Activated naive CD4-positive, alpha-beta T cell (primary cell): ENCODE measurements at places on chromosomes 1 and 21.

DNA sequence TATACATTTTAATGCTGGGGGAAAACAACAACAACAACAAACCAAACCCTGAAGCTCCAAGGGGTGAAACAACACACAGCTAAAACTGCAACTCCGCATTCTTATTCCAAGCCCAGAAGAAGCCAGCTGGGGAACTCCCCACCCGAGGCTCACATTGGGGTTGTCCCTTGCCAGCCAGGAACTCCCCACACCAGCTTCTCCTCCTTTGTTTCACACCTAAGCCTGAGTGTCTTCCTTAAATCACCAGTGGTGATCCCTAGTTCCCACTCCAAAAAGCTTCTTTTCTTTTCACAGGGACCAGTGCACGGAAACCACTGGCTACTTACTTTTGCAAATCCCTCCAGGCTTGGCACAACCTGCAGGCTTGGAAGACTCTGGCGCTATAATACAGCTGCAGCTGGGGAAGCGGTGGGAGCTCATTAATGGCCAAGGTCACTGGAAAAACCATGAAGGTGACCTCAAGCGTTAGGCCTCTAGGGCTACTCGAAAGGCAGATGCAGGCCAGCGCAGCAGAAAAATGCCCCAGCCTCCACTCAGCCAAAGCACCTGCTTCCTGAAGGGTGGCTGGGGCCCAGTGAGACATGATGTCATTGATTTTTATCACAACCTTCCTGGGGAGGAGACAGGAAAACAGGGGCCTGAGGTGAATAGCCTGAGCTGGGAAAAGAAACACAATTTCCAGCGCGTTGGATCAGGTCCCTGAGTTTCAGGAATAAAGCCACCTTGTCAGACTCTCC is 40.1 kb downstream of the TLR5 start:
- no peak for DNase-seq

GRCh38 chr1:184017306-184017705 is 20.2 kb downstream of the COLGALT2 start:
- DNase-seq: no peak

- DNase-seq: no peak
These were observed 145.3 kb downstream of the TNFSF18 start for GRCh38 chr1:172905452-172905851.

DNA sequence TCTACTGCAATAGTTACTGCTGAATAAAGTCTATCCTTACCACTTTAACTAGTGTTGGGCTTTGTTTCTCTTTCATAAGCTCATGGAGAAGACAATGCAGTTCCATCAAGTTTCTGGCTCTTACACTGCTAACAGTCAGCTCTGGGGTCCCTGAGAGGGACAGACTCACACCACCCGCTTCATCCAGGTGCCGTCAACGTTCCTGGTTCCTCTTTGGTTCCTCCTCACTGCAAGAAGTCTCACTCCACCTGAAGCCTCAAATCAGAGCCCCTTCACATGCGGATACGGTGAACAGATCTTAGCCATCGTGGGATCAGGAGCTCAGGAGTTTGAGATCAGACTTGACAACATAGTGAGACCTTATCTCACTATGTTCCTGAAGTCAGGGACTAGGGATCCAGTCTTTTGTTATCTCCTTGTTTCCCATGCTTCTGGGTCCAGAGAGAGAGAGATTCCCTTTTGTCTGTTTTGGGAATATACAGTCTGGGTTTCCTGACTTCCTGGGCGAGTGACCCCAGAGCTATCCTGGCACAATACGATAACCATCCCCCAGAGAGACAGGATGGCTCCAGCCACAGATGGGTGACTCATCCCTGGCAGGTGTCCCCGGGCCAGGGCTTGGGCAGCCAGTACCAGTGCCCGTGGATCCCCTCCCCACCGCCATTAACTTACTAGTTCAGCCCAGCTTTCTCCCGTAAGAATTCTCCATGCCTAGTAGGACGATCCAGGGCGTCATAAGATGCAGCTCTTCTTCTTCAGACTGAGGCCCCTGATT is 14.3 kb upstream of the PCP4 start:
- no peak for DNase-seq

DNA sequence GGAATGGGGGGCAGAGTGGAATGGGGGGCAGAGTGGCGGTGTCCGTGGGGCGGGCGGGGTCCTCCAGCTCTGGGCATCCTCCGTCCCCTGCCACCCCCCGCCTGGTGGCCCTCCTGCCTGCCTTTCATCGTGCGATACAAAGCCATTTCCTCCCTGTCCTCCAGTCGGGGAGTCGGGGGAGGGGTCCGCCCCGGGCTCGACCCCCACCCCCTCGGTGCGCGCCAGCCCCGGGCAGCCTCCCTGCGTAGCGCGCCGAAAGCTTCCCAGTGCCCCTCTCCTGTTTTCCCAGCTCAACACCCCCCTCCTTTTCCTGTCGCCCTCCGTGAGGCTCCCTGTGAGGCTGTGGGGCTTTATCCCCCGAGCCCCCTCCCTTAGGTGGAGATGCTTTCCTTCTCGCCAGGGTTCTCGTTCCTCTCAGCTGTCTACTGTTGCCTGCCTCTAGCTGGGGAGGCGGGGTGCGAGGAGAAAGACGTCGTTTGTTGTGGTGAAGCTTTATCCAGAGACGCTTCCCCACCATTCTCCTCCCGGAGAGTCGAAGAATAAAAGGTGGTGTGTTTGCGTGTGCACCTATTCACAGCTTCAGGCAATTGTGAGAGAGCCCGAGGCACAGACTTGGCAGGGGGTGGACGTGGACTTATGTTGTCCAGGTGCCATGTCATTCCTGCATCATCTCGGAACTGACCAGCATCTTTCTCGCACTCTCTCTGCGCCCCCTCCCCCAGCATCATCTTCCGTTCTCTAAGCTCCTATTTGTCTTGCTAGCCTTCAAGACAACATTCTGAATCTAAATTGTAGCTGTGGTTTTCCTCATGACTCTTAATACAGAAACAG is 848 bp downstream of the DNM3 start:
- no peak for DNase-seq

DNA sequence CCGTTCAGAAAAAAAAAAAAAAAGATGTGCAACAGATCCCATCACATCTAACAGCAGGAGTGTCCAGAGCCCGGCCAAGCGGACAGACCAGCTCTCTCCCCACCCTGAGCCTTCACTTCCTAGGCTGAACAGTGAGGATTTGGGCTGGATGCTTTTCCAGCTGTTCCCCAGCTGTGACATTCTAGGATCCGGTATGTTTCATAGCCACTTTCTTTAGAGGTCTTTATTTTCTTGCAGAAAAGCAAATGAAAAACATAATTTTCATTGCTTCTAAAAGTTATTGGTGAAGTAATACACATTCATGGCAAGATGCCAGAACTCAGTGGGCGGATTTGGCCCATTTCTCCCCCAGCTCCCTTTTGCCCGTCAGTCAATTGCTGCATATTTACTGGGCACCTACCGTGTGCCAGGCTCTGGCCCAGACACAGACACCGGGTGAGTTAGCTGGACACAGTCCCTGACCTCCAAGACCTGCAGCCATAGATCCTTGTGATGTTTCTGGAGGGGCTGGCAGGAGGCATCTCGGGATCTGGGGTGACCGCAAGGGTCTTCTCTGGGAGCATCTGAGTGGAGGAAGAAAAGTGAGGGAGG is 213.7 kb upstream of the VAMP3 start:
- DNase-seq: no peak

DNA sequence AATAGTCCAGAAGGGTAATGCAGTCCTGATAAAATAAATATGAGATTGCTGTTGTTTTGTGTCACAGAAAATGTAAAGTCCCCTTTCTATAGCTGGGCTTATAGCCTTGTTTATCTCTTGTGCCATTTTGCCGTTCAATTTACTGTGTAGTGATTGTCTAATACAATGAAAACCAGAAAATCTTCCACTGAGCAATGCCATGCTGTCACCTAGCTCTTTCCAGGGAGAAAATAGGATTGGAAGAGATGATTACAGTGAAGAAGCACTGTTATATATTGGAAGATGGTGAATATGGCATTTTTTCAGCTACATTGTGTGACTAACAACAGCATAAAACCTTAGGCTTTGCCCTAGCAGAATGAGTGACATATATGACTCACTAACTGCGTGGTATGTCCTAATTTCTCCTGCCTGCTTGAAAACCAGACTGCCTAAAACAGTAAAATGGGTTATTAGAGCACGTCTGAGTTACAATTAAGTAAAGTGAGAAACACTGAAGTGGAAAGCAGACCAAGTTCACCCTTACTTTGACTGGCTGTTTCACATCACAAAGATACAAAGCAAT is 332.4 kb upstream of the ZP4 start:
- DNase-seq: no peak

DNA sequence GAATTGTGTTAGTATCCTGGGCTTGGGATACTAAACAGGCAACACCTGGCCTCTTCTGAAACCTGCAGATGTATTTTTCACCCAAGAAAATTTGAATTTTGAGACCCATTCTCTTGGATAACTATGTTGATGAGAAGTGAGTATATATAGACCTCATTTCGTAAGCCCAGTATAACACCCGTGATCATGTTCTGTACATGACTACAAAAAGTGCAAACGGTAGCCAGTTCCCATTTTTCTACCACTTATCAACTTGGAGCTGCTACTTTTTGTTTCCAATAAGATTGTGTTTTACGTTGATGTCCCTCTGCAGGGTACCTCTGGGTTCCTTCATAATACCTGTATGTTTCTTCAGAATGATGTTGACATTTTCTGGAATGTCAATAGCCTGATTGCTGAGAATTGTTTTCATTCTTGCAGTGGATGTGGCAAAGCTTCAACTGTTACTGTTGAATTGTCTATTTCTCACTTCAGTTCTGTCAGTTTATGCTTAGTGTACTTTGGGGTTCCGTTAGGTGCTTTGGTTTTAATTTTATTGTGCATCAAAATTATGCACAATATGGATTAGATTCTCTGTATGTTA is 48.1 kb downstream of the ZFYVE9 start:
- no peak for DNase-seq

DNA sequence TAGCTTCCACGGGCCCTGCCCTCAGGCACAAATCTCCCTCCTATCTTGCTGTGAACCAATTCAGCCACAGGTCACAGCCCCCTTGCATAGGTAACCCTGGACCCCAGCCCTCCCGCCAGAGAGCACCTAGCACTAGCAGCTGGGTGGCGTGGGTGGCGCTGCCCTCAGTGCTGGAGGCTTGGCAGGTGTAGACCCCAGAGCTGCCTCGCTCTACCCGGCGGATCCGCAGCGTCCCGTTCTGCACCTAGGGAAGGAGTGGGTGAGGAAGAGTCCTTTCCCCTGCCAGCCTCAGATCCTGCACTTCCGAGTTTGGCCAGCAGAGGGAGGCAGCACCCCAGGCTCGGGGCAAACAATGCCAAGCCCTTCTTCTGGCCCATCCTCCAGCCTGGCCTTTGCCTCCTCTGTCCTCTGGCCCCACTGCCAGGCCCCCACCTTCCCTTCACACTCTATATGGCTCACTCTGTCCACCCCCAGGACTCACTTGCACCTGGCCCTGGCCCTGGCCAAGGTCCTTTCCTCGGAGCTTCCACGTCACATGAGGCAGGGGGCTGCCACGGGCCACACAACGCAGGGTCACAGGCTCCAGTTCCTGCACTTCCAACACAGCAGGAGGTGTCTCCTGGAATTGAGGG is 9.0 kb downstream of the IGSF9 start:
- peak; percentile 78 for DNase-seq

DNA sequence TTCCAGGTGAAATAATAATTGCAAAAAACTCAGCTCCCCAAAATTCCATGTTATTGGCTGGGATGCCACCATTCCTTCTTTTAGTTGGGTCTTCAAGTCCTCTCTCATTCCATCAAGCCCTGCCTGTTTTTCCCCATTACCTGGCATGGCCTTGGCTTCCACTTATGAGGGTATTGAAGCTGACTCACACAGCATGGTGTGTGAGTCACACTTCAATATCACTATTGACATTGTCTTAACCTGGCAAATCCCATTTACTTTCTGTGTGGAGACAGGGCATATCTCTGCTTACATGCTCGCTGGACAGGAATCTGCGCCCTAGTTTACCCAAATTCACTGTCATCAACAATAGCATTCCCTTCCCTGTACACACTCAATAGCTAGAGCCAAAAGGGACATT is 1806.8 kb downstream of the BRINP3 start:
- no peak for DNase-seq

- no peak for DNase-seq
These were observed 5.1 kb downstream of the ZNF692 start for GRCh38 chr1:248853663-248854375.

GRCh38 chr1:19923137-19923952 is at the start of gene PLA2G2E:
TSS of gene PLA2G2E (minus strand) at chr1:19923617. CDS start at chr1:19923559, 58 bp downstream.
- DNase-seq: no peak

- no peak for DNase-seq
These were observed 139.8 kb downstream of the NCAM2 start for GRCh38 chr21:21137986-21138385.

DNA sequence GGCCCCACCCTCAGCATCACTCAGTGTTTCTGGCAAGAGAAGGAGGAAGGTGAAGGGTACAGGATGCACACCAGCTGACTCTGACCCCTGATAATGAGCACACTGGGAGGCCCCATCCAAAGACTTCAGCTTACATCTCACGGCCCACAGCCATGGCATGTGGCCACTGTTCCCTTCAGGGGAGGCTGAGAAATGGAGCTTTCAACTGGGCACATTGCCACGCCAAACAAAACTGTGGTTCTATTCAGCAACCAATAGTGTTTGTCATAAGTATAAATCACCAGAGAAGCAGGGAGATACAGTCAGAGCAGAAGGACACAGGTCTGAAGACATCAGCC is 12.7 kb upstream of the TRAF3IP3 start:
- no peak for DNase-seq

GRCh38 chr1:26530410-26530894 is 891 bp downstream of the RPS6KA1 start:
- DNase-seq: no peak

GRCh38 chr1:11132563-11133293 is 33.1 kb upstream of the EXOSC10 start:
- DNase-seq: no peak

GRCh38 chr1:42922687-42923366 is 35.8 kb downstream of the SLC2A1 start:
- DNase-seq: no peak

DNA sequence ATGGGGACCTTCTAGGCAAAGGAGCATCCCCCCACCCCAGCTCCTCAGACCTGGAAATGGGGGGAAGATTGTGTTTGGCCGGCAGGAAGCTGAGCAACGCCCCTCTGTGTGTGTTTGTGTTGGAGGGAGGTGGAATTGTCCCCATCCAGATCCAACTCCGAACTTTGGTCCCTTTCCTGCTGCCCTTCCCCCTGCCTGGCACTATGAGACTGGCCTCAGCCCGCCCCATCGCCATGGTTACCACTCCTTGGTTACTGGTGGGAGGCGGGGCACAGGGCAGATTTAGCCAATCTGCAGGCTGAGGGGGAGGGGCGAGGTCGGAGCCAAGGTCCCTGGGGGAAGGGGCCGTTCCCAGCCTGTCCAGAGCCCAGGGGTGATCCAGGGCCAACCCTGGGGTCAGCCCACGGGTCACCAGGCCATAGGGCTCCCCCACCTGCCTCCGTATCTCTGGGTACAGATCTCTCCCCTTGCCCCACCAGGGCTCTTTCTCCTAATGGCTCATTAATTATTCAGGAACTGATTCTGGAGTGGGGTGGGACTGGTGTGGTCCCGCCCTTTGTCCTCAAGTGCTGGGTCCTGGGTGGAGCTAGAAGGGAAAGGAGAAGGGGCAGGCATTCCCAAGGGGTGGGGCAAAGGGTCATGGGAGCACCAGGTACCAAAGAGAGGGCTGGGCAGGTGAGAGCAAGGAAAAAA is 15.2 kb downstream of the PTPRF start:
- DNase-seq: no peak
